ENCODE measurements at places on chromosomes 3 and 15. TPM values are rescaled to one million over a fixed set of nuclear protein-coding genes. Genes with fewer than 3 reads are reported as not detected.

Gene UBA5
- 20.8 TPM for total RNA-seq

Gene MCTP2
- total RNA-seq: 0.24 TPM

Gene PLCD1
- 5.3 TPM for total RNA-seq

Gene LRTM1
- not detected for total RNA-seq

Gene SERINC4
- 0.18 TPM for total RNA-seq

Gene SLC9C1
- total RNA-seq: not detected

Gene LYSMD4
- 5.1 TPM for total RNA-seq

Gene ALDH1A2
- total RNA-seq: 6.2 TPM

Gene TRIM59
- 0.51 TPM for total RNA-seq

Gene GP5
- not detected for total RNA-seq

Gene NECTIN3
- total RNA-seq: 7.2 TPM

Gene FAM107A
- total RNA-seq: 27.5 TPM

Gene PLS1
- total RNA-seq: 1.0 TPM

Gene GABRR3
- not detected for total RNA-seq

Gene P2RY14
- total RNA-seq: 3.6 TPM

Gene GOLGA8M
- total RNA-seq: not detected

Gene VILL
- 0.58 TPM for total RNA-seq

Gene ECE2
- total RNA-seq: not detected

Gene NRROS
- total RNA-seq: 0.58 TPM

Gene ADAMTSL3
- 2.9 TPM for total RNA-seq

Gene NAALADL2
- total RNA-seq: 0.36 TPM

Gene GOLGA6L7
- not detected for total RNA-seq

Gene ACTRT3
- total RNA-seq: 0.38 TPM

Gene MYLK
- total RNA-seq: 10.5 TPM

Measured in gastrocnemius medialis (tissue), 4 donors.